Stimulated activated CD4-positive, alpha-beta T cell treated with anti-CD3 and anti-CD28 coated beads, TNF-alpha, amount 100 ng/mL, for 4 hours (primary cell): ENCODE measurements at places on chromosomes 5 and 9.

GRCh38 chr5:41869151-41869723 lies 988 bp downstream of the OXCT1 start:
- no peak for DNase-seq

DNA sequence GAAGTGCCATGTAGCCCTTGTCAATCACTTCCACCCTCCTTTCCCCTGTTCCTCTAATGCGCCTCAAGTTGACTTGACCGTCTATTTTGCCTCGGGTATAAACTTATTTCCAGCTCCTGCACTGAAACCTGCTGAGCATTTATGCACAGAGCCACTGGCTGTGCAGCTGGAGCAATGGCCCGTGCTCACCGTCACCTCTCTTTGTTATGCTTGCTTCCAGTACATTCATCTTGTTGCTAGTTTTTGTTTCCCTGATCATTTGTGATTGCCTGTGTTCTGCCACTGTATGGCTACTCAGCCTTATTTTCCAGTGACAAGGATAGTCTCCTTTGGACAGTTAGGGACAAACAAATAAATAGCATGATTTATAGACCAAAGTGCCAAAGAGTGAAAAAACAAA lies 183.1 kb upstream of the C9orf72 start:
- no peak for DNase-seq

GRCh38 chr9:83384214-83384613 lies 154.0 kb downstream of the FRMD3 start:
- DNase-seq = no peak

GRCh38 chr5:107893642-107894041 lies 222.9 kb upstream of the EFNA5 start:
- no peak for DNase-seq

DNA sequence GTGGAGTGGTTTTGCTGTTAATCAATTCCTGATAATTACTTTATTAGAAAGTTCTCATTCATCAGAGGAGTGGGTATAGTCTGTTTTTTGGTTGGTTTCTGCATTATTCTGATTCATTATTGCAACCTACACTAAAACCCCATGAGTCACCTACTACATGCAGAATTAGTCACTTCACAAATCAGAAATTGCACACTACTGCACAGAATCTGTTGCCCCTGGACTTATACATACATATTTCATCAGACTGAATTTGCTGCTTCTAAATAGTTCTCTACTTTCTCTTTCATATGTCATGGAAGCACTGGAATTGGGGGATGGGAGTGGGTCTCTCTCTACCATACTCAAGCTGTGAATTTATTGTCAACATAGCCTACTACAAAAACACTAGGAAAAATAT lies 585.1 kb downstream of the DNAH5 start:
- DNase-seq = no peak

DNA sequence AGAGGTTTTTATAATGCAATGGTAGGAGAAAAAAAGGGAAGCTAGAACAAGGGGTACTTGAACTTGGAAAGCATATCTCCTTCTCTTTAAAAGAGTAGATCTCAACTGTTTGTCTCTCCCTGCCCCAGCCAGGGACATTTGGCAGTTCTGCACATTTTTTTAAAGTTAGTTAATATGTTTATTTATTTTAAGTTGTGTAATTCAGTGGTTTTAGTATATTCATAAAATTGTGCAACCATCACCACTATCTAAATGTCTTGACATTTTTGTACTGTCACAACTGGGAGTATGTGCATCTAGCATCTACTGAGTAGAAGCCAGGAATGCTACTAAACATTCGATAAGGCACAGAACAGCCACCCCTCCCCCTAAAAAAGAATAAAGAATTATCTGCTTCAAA lies 103.5 kb upstream of the DPYSL3 start:
- no peak for DNase-seq

GRCh38 chr5:177328545-177329231 lies 17.0 kb upstream of the MXD3 start:
- no peak for DNase-seq

DNA sequence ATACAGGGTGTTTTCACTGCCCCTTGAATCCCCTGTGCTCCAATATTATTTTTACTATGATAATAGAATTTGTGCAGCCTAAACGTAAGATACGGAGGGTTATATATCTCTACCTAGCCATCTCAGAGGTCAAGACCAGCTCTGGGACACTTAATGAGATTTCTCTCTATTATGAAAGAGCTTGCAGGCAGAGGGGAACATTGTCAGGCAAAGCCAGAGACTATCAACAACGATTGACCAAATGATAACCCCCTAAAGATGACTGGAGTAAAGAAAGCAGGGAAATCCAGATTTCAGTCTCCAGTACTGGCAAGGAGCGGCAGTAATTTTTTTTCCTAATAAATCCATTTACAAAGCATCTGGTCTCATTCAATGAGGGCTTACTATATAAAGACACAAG lies 59.8 kb upstream of the LPAR1 start:
- no peak for DNase-seq

GRCh38 chr9:14909961-14910805 lies at the start of gene FREM1:
TSS of gene FREM1 (minus strand) at chr9:14910428. CDS start at chr9:14868977, 41,451 bp downstream.
- DNase-seq = no peak

DNA sequence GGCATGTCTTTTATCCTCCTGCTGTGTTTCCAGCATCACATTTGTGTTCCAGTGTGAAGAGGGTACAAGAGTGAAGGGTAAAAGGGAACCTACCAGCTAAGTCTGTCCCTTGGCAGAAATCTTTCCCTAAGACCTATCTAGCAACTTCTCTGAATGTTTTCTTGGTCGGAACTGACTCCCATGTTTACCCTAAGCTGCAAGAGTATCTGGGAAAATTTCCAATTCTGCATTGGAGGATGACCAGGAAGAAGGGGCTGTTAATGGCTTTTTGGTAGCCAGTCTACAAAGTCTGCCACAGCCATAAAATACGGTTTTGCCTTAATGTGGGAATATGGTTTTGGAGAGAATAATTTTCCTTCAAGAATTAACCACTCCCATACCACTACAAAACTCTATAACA lies 75.1 kb downstream of the MAST4 start:
- DNase-seq = no peak

DNA sequence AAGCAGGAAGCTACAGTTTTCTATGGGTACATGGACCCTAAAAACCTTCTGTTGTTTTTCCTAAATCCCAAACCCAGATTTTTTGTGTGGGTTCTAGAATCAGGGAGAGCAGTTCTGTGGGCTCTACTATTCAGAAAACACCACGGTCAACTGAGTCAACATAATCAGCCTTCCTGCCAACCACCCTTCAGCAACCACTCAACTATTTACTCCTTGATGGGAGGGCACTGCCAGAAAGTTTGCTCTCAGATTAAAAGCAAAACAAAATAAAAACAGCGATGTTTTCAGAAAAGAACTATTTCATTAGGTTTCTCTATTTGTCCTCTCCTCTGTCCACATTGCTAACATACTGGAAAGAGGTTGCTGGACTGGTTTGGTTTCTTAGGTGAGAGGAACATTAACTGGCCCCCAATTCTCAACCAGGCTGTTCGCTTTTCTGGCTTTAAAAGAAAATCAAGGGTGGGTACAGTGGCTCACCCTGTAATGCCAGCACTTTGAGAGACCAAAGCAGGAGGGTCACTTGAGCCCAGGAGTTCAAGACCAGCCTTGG lies 72.3 kb downstream of the GCNT1 start:
- DNase-seq = no peak
